ENCODE measurements at places on chromosomes 5 and 9.

DNA sequence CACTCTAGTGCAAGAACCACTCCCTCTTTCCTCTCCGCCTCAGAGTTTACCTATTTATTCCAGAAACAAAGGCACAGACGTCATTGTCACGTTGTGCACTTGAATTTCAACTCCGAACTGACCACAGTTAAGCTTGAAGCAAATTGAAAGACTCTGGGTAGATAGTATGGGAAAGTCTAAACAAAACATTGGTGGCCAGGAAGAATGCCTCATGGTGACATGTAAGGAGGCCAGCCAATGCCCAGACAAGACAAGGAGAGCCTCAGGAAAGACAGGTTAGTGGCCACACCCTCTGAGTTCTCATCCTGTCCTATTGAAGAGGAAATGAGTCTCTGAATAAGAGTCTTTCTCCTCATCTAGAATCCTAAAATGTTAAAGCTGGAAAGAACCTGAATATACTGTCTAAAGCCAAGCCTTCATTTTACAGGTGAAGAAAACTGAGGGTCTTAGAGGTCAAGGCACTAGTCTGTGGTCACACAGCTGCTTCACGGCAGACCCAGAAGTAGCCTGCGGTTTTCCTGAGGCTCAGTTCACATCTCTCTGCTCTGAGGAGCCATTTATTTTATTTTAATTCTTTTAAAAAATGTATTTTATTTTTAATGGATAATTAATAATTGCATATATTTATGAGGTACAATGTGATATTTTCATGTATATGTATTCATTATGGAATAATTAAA lies 30.2 kb downstream of the ZFAND5 start:
- no peak for DNase-seq

GRCh38 chr9:2291980-2292704 lies 277.0 kb downstream of the SMARCA2 start:
- peak; percentile 45 for DNase-seq

GRCh38 chr9:21465859-21466518 lies 16.1 kb downstream of the IFNE start:
- DNase-seq, result peak; percentile 38

GRCh38 chr5:10540951-10541646 lies 22.8 kb upstream of the ANKRD33B start:
- DNase-seq, result no peak

- DNase-seq, result no peak
Observed at GRCh38 chr9:123654994-123655637, 274.8 kb downstream of the DENND1A start.

GRCh38 chr5:43010935-43011315 lies 29.2 kb downstream of the ANXA2R start:
- no peak for DNase-seq

Data from skeletal muscle cell (primary cell).